Left ventricle myocardium inferior (tissue), 1 donor: ENCODE measurements at places on chromosomes 6 and 20.
A peak's percentile ranks its signal among the peaks of the same experiment; 100 is the strongest.

GRCh38 chr20:40192081-40192480, 497.0 kb downstream of the MAFB start:
- DNase-seq: no peak

DNA sequence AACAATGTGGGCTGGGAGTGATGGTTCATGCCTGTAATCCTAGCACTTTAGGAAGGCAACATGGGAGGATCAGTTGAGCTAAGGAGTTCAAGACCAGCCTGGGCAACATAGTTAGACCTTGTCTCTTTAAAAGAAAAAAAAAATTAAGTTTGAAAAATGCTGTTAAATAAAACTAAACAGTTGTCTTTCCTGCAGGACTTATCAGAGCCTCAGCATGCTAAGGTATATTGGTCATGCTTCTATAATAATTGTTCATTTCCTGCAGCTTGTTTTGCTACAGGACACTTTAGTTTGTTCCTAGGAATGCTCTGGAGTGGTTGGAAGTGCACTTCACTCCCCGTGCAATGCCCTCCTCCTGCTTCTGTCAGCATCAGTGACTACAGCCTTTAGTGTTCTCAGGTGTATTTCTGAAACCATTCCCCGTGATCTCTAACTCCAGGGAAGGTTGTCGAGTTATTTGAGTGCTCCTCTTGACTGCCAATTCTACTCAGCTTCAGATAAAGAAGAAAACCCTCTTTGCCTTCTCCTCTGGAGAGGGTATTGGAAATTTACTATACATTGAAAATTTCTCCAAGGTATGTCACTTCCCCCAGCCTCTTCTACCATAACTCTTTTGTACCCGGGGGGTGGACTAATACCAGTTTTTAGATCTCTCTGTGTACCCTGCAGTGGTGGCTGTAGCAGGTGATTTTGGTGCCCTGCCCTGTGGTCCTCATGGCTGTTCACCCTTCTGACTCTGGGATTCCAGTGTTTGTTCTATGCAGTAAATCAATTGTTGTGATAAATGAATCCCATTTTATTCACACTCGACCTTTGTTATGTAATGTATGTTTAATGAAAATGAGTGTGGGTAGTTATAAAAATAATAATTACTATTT, 33.8 kb downstream of the NHLRC1 start:
- DNase-seq: no peak

- no peak for DNase-seq
These were observed 58.4 kb downstream of the ADNP start for GRCh38 chr20:50872560-50873425.

- DNase-seq: no peak
These were observed 677.5 kb downstream of the HDGFL1 start for GRCh38 chr6:23246896-23247295.

DNA sequence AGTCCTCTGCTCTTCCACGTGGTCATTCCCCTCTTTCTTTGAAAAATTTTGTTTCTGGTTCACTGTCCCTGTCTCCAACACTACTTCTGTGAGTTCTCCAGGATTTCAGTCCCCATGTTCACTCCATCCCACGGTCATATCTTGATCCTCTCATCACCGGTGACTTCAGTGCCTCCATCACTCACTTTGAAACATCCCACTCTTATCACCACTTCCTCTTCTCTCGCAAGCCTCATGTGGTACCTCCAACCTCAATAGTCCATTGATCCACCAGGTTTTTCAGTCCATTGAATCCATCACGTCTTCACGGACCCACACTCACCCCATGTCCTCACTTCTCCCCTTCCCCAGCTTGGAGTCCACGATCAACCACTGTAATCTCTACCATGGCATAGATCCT, 64.8 kb downstream of the CARMIL1 start:
- no peak for DNase-seq

GRCh38 chr6:72946774-72947173, 278.5 kb downstream of the KHDC1L start:
- DNase-seq: no peak

DNA sequence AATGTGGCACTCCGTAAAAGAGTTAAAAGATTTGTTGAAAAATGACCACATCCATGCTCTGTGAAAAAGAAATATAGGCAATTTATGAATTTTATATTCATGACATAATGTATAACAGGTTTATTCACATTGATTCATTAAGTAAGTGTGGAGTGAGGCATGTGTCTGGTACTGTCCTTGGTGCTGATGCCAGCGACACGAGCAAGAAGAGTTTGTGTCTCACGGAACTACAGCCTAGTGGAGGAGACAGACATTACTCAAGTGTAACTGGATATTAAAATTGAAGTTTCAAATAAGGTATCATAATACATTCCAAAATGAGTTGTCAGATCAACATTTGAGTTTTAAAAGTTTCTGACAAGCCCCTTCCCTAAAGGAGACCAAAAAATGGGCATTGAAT, 158.2 kb upstream of the PRND start:
- no peak for DNase-seq

GRCh38 chr20:62318400-62319345, 15.9 kb downstream of the ADRM1 start:
- no peak for DNase-seq

DNA sequence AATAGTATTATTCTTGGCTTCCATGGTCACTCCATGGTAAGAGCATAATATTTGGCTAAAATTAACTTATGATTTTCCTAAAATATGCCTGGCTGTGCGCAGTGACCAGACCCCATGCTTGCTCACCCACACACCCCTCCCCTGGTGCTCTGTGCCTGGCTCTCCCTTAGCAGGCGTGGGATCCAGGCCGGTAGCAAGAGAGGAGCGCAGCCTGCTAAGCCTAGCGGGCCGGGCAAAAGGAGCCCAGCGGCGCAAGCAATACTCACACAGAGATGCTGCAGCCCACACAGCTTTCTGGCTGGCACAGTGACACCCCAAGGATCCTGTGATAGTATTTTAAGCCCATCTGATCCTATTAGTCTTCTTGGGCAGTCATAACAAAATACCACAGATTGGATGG, 79.8 kb upstream of the EYS start:
- DNase-seq: no peak

DNA sequence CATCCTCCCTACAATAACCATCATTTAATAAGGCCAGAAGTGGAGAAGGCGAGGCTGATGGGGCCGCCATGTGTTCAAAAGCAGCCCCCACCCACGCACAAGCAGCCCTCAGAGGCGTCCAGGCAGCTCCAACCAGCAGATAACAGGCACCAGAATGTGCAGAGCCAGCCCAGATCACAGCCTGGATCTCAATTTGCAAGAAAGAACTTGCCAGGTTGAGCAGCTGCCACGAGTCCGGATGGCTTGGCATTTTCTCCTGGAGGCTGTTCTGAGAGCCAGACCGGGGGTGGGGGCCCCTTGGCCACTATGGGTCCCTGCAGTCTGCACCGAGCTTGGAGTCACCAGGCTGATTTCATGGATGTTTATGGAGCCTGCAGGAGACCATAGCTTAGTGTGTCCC, 338.1 kb downstream of the PREX1 start:
- no peak for DNase-seq

GRCh38 chr6:168785720-168786511, 344.9 kb downstream of the SMOC2 start:
- no peak for DNase-seq

GRCh38 chr6:13360671-13361540, 32.6 kb upstream of the TBC1D7 start:
- DNase-seq: peak; percentile 67

GRCh38 chr6:30726506-30727413, 6.6 kb downstream of the TUBB start:
- no peak for DNase-seq

DNA sequence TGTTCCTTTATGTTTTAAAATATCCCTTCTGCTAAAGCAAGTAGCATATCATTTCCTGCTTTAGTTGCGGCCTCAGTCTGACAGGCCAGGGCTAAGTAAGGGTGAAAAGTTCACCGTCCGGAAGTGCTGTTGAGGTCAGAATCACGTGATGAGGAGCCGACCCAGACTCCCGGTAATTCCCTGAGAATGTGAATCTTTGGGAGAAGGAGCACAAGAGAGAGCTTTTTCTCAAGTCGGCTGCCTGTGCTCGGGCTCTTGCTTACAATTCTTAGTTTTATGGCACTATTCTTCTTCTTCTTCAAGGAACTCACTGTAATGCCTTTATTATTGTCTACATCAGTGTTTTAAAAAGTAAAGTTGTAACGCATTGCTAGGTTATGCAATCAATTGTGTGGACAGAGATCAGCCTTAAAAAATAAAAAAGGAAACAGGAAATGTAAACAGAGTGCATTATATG, 309.3 kb downstream of the PRL start:
- peak; percentile 53 for DNase-seq

- no peak for DNase-seq
These were observed 91.2 kb upstream of the MARCKS start for GRCh38 chr6:113765909-113766308.
